ENCODE measurements at places on chromosomes 13 and 19.

DNA sequence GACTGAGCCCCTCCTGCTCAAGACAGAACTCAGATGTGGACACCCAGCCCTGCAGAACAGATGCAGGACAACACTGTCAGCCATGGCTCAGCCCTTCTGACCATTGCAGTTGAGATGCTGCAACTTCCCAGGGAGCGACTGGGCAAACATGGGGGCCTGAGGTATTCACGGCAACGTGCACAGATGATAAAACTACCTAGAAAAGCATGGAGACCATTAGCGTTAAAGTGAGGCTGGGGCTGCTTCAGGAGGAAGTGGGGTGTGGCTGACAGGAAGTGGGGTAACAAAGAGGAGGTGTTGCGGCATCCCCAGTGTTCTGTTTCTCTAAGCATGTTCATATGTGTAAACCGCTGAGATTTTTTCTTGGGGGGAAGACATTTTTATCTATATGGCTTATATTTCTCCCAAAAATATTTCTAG lies 1.3 kb upstream of the SIGLEC9 start:
- DNase-seq: no peak

- no peak for DNase-seq
Measured at GRCh38 chr19:19334063-19334988, 13.7 kb downstream of the MAU2 start.

DNA sequence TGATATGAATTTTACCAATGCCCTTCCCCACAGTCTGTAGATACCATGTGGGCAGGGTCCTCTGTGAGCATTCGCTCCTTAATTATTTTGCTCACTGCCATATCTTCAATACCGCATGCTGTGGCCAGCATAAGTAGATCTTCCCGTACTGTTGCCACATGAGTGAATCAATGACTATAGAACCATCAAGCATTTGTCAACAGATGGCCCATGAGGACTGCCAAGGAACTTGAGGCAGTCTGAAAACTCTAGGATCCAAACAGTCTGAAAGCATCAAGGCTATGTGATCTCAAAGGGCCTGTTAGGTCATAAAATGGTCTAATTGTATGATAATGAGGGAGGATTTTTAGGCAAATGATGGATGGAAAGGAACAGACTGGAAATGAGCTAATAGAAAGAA lies 27.4 kb upstream of the GPR12 start:
- no peak for DNase-seq

DNA sequence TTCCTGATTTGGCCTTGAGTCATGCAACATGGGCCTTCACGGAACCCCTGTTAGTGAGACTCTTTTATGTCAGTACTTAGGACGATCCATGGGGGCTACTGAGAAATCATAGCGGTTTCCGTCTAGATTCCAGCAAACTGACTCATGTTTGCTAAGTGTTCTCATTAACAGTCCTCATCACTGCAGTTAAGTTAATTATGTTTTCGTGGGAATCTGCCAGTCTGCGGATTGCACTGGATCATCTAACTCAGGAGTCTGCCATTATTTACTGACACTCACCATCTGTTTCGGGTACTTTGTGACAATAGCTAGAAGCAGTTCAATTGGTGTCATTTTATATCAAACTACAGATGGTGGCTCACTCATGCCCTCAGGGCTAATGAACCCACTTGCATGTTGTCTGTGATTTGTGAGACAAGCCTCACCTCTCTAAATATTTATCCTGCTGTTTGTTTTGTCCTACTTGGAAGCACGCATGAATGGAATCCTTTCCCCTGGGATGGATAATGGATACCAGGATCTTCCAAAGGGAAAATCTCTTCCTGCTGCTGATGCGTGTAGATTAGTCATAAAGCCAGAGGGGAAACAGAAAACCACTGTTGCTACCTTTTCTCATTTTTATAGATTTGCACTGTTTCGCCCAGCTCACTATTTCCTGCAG lies 61.8 kb downstream of the RAB20 start:
- DNase-seq: peak; percentile 83

GRCh38 chr19:16814526-16815100 lies 14.6 kb upstream of the SIN3B start:
- DNase-seq: peak; percentile 33

DNA sequence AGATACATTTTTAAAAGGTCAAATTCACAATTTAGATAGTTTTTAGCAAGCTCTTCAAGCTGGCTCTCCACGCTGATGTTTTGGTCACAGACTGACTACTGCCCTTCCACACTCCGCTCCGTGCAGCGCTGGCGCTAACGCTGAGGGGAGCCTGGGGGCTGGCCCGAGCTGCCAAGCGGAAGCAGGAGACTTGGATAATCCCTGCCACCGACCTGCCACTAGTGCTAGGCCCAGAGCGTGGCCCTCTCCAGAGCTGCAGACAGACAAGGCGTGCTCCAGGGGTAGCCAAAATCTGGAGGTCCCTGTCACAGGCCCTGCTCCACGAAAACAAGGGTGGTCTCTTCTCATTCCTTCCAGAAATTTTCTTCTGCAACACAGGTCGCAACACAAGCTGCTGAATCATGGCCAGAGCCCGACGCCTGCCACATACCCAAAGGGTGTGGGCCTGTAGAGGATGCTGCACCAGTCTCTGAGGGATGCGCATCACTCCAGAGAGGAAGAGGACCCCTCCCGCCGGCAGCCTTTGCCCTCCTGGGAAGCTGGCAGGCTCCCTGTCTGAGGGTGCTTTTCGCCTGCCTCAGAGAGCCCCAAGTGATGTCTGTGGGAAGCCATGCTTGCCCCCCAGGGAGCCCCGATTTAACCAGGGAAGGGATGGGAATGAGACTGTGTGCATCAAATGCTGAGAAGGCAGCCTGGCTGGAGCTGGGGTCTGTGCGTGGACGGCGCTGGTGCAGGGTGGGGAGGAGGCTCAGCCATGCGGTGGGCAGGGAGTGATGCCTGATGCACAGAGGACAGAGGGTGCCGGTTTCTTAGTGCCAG lies 21.6 kb downstream of the CAPS start:
- no peak for DNase-seq

DNA sequence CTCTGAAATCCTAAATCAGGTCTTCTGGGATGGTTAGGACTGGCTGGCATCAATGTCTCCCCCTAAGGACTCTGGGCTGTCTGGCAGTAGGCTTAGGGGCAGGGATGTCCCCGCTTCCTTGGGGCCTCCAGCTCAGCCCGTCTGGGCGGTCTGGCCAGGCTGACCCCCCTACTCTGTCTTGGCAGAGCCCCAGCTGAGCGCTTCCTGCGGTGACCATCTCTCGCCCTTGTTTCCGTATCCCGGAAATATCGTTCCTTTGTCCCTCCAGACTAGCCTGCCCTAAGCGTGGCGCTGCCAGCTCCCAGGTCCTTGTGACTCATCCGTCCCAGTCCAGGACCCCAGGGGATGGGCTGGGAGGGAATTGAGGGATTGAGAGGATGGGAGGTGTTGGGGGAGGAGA lies 11.3 kb downstream of the GTPBP3 start:
- DNase-seq: peak; percentile 29

GRCh38 chr19:13013649-13014048 lies 18.4 kb downstream of the NFIX start:
- no peak for DNase-seq

DNA sequence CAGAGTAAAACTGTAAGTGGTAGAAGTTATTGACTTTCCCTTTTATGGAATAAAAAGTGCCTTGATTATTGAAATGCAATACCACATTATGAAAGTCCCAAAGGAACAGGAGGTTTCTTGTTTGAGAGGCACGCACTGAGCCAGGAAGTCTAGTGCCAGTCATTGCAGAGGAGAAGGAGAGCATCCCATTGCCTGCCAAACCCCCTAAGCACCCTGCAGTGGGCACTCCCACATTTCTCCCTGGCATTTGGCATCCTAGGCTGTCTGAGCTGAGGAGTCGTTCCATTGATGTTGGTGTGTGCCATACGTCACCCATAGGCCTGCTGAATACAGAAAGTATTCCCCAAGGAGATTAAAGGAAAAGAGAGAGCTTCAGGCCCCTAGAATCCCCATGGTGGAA lies 85.7 kb upstream of the MBNL2 start:
- no peak for DNase-seq

GRCh38 chr19:21202865-21203494 lies 61.1 kb downstream of the ZNF431 start:
- DNase-seq: peak; percentile 21

- no peak for DNase-seq
Measured at GRCh38 chr13:110279684-110280083, 27.3 kb downstream of the COL4A1 start.

DNA sequence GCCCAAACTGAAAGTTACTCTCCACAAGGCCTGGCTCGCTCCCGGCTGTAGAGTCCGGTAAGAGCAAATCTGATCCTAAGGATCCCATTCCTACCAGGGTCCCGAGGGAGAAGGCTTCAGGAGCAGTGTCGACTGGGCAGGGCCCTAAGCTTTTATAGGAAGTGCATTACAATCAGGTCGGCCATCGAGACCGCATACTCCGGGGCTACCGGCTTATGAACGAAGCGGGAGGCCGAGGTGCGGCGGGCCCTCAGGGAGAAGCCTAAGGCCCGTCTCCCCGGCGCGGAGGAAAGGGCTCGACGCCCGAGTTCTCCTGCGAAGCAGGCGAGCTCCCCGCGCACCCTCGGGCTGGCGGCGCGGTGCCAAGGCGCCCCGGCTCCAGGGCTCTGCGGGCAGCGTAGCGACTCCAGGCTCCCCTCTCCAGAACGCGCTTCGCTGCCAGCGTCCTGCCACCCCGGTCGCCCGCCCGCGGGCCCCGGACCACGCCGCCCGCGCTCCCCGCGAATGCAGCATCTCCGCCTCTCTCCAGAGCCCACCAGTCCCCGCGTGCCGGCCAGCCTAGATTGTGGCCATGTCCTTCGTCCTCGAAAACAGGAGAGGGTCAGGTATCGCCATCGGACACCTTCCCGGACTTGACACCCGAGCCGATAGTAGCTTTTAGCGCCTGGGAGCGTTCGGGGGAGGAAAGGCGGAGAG lies 1.4 kb downstream of the EFNB2 start:
- peak; percentile 62 for DNase-seq

GRCh38 chr19:28485292-28485691 lies 727.7 kb downstream of the UQCRFS1 start:
- DNase-seq: no peak

GRCh38 chr13:109113427-109113826 lies 484.0 kb downstream of the MYO16 start:
- DNase-seq: no peak

DNA sequence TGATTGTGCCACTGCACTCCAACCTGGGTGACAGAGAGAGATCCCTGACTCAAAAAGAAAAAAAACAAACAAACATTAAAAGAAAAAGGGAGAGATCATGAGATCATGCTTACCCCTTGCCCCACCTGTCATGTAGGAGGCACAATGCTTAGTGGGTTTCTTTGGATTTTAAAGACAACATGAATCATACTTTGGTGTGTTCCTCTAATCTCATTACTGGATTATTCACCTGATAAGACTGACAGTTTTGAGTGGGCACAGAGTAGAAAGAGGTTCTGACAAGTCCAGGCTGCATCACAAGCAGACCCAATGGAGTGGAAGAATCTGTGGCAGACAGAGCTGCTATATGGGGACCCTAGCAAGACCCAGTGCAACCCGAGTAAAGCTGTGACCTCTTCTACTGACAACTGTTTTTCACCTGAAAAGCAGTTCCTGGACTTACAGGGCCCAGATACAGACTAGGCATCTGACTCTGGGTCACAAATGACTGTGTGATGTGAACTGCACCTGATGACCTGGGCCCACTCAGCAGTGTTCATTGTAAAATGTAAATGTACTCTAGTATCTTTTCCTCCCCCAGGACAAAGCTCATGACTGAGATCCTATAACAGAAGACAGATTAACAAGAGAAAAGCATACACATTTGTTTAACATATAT lies 28.9 kb upstream of the USP12 start:
- no peak for DNase-seq

DNA sequence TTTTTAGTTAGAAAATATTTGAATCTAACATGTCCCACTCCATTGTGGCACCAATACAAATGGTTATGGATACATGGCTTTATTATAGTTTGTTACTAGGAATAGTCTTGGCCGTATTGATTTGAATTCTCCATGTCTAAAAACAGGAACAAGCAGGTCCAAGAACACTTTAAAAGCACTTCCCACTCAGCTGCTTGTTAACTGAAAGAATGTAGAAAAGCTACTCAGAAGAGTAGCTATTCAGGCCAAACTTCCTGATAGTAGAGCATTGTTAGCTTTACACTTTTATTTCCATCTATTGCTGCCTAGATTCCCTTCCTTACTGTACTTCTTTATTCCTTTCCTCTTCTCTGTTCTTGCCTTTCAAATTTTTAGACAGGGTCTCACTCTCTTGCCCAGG lies 6.9 kb downstream of the PIBF1 start:
- no peak for DNase-seq

GRCh38 chr19:46081928-46082727 lies 41.3 kb upstream of the IGFL4 start:
- peak; percentile 70 for DNase-seq

DNA sequence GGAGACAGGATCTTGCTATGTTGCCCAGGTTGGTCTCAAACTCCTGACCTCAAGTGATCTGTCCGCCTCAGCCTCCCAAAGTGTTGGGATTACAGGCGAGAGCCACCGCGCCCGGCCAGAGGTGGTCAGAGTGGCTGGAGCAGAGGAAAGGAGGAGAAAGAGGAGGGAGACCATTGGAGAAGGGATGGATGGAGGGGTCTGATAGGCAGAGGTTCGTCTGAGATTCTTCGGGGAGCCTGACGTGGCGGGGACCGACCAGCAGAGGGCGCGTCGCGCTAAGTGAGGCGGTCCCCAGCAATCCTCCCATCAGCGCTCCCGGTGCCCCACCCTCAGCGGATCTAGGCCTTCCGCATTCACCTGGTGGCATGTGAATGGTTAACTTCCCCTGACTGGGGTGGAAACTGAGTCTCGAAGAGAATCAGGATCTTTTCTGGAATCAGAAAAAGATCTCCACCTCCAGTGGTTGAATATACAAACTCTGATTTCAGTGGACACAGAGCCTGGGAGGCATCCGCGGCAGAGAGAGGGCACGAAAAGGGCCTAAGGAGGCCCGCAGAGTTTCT lies 8.8 kb downstream of the GTPBP3 start:
- DNase-seq: peak; percentile 41

GRCh38 chr13:71786875-71787274 lies 80.1 kb downstream of the DACH1 start:
- no peak for DNase-seq

- no peak for DNase-seq
Measured at GRCh38 chr19:2215281-2215751, 20.8 kb downstream of the PLEKHJ1 start.

DNA sequence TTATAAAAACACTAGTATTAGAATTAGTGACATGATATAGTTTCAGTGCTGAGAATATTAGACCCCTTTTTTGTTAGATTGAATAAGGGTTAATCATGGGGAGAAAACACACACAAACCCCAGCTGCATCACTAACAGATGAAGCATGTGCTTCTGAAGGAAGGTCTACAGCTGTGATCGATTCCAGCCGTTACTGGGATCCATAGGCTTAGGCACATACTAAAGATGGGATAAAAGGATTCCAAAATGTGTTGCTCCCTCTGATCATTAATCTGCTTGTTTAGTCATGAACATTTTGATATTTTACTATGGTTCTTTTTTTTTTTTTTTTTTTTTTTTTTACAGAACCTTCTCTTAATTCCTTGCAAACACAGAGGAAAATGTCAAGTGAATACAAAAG lies 1591.3 kb downstream of the EFNB2 start:
- no peak for DNase-seq

Measured in AG10803 (cell line).